H9 (cell line): ENCODE measurements at places on chromosomes 1 and 21.

- no peak overlapping the region for H3K27ac ChIP-seq
- H3K4me1 ChIP-seq: no peaks in the 10 kb centered on the region
- no peak for DNase-seq
- no peaks in the 10 kb centered on the region for H3K27me3 ChIP-seq
- H3K4me3 ChIP-seq: no peak overlapping the region
Observed at GRCh38 chr1:80657707-80658106, 1143.0 kb upstream of the ADGRL2 start.

DNA sequence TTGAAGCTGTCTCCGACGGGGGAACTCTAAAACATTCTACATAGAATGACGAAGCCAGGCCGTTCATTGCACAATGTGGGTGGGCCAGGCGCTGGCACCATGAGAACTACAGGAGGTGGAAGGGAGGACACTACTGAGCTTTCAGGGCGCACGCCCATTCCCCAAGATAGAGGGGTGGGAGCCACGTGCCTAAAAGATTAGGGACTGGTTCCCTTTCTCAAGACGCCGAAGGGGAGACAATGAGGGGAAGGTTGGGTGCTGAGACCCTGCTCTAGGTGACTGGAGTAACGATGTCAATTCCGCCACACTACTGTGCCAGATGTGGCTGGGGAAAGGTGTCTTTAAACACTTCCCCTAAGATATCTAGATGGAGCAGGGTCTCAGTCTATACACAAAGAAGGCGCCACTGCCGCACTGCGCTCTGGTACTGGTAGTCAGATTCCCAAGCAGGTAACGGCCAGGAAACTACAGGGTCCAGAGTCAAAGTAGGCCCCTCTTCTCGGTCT lies 782 bp downstream of the CSDE1 start:
- peaks cover 26% of the 10 kb centered on the region for H3K36me3 ChIP-seq
- peak overlapping the region; percentile 100 for H3K4me3 ChIP-seq
- H3K27me3 ChIP-seq: no peaks in the 10 kb centered on the region
- DNase-seq: no peak
- H3K4me1 ChIP-seq: peaks cover 9% of the 10 kb centered on the region; the same call in 1 of the 2 replicates

DNA sequence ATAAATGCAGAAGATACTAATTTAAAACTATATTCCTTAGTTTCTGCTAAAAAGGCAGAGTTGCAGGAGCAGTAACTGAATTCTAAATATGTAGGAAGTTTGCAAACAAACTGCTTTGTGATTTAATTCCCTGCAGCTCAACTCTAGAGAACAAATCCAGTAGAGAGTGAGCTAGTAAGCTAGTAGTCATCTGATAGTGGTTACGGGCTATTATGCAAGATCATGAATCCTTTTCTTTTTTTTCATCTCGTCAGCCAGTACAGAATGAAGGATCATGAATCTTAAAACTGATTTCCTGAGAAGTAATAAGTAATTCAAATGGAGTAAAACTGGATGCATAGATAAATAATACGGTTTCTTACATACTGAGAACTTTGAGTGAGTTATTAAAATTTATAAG lies 3.3 kb downstream of the DPH5 start:
- peaks cover 30% of the 10 kb centered on the region for H3K36me3 ChIP-seq
- no peak overlapping the region for H3K27ac ChIP-seq
- H3K4me3 ChIP-seq: no peak overlapping the region
- H3K27me3 ChIP-seq: no peaks in the 10 kb centered on the region

- H3K27ac ChIP-seq: no peak overlapping the region
- no peak for DNase-seq
Observed at GRCh38 chr1:206655471-206655882, 20.1 kb downstream of the DYRK3 start.

DNA sequence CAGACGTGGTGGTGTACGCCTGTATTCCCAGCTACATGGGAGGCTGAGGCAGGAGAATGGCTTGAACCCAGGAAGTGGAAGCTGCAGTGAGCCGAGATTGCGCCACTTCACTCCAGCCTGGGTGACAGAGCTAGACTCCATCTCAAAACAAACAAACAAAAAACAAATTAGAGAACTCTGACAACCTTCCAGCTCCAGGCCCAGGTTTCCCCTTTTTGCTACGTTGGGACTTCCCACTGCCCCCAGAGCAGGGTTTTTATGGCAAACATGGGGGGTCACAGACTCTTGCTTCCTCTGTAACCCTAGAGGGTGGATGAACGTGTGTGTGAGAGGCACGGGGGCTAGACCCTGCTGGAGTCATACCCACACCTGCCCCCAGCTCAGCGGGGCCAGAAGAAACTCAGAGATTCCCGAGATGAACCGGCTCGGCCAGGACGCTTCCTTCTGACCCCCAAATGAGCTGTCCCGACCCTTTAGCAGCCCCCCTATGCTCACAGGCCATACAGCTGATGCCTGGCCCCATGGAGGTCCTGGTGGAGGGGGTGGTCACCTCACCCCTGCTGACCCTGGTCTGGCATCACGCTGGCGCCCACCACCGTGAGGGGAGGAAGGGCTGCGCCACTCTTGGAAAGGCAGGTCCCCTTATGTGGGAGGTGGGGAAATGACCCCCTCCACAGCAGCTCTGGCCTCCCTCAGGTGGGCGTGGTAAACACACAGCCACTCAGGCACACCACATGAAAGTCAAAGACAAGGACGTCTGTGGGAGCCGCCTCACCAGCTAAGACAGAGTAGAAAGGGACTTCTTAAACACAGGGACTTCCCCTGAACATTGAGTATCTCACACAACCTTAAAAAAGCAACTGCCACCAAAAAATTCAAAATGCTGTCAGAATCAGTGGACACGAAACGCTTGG lies 7.1 kb downstream of the GPR157 start:
- H3K36me3 ChIP-seq: no peaks in the 10 kb centered on the region
- H3K4me1 ChIP-seq: no peaks in the 10 kb centered on the region
- H3K27ac ChIP-seq: no peak overlapping the region
- H3K4me3 ChIP-seq: no peak overlapping the region

DNA sequence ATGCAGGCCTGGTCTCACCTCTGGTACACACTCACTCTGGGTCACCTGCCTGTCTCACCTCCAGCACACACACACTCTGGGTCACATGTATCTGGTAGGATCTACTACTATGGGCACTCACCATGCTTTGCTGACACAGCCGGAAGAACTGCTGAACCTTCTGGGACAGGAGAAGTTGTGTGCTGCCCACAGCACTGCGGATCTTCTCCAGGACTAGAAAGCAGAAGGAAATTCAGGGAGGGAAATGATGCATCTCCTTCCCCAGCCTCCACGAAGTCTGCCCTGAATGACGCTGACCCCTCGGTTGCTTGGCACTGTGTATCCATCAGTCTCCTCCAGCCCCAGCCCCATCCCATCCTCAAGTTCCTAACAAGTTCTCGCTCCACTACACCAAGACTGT lies 7.9 kb upstream of the SMIM12 start:
- H3K4me1 ChIP-seq: no peaks in the 10 kb centered on the region
- H3K27ac ChIP-seq: no peak overlapping the region
- no peak overlapping the region for H3K4me3 ChIP-seq
- DNase-seq: no peak
- H3K27me3 ChIP-seq: no peaks in the 10 kb centered on the region

DNA sequence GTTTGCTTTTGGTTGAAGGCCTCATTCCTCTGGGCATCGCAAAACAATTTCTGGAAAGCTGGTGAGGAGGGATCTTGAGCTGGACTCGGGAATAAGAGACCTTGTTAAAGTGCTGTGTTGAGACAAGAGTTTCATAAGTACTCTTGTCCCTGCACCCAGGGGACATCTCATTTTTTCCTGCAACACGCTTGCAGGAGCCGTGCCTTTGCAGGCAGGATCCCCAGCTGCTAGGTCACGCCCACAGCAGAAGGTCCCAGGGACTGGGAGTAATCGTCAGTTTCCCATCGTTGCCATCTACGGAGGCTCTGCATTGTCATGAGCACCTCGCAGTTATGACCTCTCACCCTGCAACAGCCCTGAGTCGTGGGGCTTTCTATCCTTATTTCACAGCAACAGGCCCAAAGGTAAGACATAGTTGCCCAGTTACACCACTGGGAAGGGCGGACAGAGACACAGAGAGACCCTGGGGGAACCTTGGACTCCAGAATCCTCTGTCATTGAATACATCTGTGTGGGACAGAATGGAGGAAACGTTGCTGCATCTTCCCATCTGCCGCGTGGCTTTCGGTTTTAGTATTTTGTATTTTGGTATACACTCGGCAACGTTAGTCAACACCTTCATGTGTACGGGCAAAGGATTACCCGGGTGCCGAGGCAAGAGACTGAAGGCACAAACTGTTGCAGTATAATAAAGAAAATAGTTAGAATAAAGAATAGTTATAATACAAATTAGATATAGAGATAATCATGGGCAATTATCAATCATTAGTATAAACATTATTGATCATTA lies 60.4 kb upstream of the DMRTB1 start:
- no peak overlapping the region for H3K27ac ChIP-seq
- DNase-seq: peak; percentile 18
- no peaks in the 10 kb centered on the region; the same call in 1 of the 2 replicates for H3K27me3 ChIP-seq
- peaks cover 22% of the 10 kb centered on the region for H3K4me1 ChIP-seq
- H3K36me3 ChIP-seq: peaks cover 7% of the 10 kb centered on the region; the same call in 1 of the 2 replicates

- no peak overlapping the region for H3K4me3 ChIP-seq
- H3K27ac ChIP-seq: no peak overlapping the region
- H3K36me3 ChIP-seq: no peaks in the 10 kb centered on the region
Observed at GRCh38 chr1:11728126-11728806, 7.7 kb upstream of the AGTRAP start.

- H3K27me3 ChIP-seq: no peaks in the 10 kb centered on the region; the same call in 1 of the 2 replicates
- no peaks in the 10 kb centered on the region for H3K4me1 ChIP-seq
- H3K27ac ChIP-seq: no peak overlapping the region
Observed at GRCh38 chr1:246503341-246503740, 3.7 kb downstream of the SMYD3 start.

DNA sequence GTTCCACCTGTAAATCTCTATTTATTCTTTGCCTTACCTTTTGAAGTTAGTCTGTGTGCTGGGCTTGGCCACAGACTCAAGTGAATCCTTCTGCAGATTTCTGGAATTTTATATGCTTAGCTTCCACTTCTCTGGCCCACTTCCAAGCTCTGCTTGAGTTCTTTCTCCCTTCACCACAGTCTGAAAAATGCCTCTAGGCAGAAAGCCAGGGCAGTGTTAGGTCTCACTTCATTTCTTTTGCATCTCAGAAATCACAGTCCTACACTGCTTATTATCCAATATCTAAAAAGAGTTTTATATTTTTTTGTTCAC lies 48.9 kb downstream of the INKA2 start:
- H3K4me3 ChIP-seq: no peak overlapping the region
- no peak overlapping the region for H3K27ac ChIP-seq
- no peaks in the 10 kb centered on the region for H3K4me1 ChIP-seq
- peaks cover 1% of the 10 kb centered on the region; the same call in 2 of the 3 replicates for H3K36me3 ChIP-seq
- H3K27me3 ChIP-seq: no peaks in the 10 kb centered on the region

- DNase-seq: no peak
- no peak overlapping the region for H3K4me3 ChIP-seq
- no peaks in the 10 kb centered on the region; the same call in 1 of the 2 replicates for H3K36me3 ChIP-seq
- no peak overlapping the region for H3K27ac ChIP-seq
- peaks cover 5% of the 10 kb centered on the region; the same call in 1 of the 2 replicates for H3K4me1 ChIP-seq
Observed at GRCh38 chr1:15201849-15202551, 45.0 kb upstream of the FHAD1 start.

DNA sequence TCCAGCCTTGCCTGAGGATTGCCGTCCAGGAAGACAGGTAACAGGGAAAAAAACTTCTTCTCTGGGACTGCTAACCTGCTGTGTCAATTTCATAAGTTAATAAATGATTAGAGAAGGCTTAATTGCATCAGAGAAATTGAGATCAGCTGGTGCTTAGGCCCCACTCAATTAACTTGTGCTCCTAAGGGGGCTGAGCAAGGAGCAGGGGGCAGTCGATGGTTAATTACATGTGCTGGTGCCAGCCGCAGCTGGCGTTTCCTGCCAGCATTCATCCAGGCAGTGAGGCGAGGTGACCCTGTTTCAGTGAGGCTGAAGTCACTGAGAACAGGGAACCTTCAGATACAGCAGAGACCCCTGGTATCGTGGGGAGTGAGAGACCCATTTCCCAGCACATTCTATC lies 60.0 kb downstream of the FAM163A start:
- H3K36me3 ChIP-seq: no peaks in the 10 kb centered on the region; the same call in 2 of the 3 replicates
- no peaks in the 10 kb centered on the region for H3K27me3 ChIP-seq
- H3K4me1 ChIP-seq: no peaks in the 10 kb centered on the region
- no peak overlapping the region for H3K27ac ChIP-seq
- DNase-seq: no peak

DNA sequence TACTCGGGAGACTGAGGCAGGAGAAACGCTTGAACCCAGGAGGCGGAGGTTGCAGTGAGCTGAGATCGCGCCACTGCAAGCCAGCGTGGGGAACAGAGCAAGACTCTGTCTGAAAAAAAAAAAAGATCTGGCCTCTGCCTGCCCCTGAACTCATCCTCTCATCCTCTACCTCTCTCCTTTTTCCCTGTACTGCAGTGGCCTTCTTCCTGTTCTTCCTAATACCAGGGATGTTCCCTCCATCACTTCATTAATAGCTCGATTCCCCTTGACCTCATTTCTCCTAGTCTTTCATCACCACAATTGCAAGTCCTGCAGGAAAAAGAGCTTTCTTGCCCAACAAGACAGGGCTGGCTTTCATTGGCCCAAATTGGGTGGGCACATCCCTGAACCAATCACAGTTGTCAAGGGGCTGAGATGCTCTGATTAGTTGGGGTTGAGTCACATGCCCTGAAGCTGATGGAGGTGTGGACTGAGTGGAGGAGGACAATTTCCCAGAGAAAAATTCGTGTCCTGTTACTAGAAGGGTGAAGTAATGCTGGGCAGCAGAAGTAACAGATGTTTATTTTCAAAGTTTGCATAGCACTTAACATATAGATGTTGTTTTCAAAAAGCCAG lies 86.8 kb upstream of the PUM1 start:
- H3K4me1 ChIP-seq: no peaks in the 10 kb centered on the region
- H3K27me3 ChIP-seq: no peaks in the 10 kb centered on the region
- peaks cover 5% of the 10 kb centered on the region for H3K36me3 ChIP-seq
